ENCODE measurements at places on chromosomes 12 and 14.

GRCh38 chr14:55212634-55213033, 21.2 kb upstream of the DLGAP5 start:
- no peak for DNase-seq

GRCh38 chr12:91857813-91858542, 287.7 kb downstream of the BTG1 start:
- no peak for DNase-seq

DNA sequence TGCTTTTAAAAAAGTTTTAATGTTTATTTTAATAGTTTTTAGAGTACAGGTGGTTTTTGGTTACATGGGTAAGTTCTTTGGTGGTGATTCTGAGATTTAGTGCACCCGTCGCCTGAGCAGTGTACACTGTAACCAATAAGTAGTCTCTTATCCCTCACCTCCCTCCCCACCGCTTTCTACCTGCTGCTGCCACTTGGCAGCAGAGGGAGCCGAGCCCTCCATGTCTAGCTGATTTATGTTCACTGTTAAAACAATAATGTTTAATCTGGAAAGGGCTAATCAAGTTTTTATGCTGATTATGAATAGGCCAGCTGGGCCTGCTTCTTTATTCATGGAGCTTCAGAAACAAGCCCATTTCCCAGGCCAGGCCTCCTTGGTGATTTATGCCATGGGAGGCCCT, 73.1 kb downstream of the ADCK1 start:
- no peak for DNase-seq

DNA sequence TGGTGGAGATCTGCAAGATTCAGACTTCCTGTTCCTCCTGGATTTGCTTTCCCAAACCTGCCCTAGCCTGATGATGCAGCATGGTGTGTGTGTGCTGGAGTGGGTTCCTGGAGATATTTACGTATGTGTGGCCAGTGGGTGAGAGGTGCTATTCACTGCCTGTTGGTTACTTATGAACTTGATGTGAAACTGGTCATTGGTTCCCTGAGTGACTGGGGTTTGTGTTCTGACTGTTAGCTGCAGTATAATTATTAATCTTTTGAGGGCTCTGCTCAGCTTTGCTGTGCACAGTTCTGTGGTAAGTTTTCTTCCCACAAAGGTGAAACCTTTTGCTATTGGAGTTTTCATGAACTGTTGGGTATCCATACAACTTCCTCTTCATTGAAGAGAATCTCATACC, 541.8 kb upstream of the FBXO33 start:
- DNase-seq: no peak

GRCh38 chr14:64685371-64686281, 18.6 kb upstream of the PLEKHG3 start:
- DNase-seq: no peak

- no peak for DNase-seq
Measured at GRCh38 chr12:98939350-98939749, 294.3 kb downstream of the APAF1 start.

- DNase-seq: no peak
Measured at GRCh38 chr12:77830583-77831351, at the start of gene NAV3. TSS of gene NAV3 (plus strand) at chr12:77830894. CDS start at chr12:77831462, 568 bp downstream.

DNA sequence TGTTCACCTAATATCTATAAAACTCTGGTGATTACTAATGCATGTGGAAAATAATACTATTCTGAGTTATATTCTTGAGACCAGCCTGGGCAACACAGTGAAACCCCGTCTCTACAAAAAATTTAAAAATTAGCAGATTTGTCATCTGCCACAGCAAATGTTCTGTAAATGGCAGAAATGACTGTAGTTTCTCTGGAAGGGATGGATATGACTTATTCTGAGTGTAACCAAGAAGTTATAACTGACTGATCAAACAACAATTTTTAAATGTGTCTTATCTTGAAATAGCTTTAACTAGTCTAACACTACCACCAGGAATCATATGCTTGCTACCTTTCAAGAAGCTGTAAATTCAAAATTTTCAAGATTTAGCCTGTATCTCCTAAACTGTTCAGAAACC, 88.7 kb downstream of the PLBD1 start:
- DNase-seq: no peak

- DNase-seq: no peak
Measured at GRCh38 chr12:22248571-22249115, 85.9 kb downstream of the ST8SIA1 start.

DNA sequence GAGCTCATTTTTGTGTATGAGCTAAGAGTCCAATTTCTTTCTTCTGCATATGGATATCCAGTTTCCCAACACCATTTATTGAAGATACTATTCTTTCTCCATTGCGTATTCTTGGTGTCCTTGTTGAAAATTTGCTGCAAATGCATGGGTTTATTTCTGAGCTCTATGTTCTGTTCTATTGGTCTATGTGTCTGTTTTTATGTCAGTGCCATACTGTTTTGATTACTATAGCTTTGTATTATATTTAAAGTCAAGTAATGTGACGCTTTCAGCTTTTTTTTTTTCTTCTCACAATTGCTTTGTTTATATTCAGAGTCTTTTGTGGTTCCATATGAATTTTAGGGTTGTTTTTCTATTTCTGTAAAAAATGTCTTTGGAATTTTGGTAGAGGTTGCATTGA, 247.1 kb upstream of the TBX3 start:
- no peak for DNase-seq

DNA sequence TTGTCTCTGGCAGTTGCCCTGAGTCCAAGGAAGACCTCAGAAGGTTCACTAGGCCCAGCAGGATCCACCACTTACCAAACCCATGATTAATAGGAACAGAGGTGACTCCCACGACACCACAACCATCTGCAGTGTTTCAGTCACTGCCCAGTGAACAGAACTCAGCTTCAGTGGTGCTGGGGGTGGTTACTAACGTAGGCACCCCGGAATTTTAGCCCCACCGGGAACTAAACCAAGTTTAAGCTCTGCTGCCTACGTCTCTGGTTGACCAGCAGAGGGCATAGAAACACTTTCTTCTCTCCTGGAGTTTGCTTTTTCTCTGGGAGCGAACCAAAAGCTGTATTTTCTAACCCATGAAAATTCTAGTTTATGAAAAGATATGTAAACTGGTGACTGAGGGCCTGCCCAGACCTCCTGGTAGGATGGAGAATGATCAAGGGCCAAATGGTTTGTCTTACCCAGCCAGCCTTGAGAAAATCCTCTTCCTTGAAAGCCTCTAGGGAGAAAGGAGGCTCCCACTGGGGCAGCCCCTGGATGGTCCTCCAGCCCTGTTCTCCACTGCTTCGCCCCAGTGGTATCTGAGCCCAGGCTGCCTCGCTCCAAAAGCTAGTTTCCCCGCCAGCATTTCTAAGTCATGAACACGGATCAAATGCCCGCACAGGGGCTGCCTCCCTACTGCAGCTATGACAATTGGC, 379.8 kb downstream of the DPF3 start:
- peak; percentile 21 for DNase-seq

- no peak for DNase-seq
Measured at GRCh38 chr12:27437839-27438238, 8.7 kb upstream of the SMCO2 start.

DNA sequence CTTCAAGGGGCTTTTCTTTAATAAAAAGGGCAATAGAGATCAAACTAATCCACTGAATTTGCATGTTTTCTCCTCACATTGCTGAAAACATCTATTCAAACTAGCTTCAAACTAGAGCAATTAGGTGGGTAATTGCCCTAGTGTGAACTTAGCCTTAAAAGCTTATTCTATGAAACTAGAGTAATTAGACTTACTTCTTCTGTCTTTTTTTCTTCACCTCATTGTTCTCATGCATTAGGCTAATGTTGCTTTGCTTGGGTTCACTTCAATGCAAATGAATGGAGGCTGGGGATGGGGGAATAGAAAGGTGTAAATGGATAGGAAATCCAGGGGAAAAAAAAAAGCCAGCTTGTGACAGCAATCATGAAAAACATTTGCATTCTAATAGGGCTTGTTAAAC, 414.8 kb upstream of the LMO3 start:
- no peak for DNase-seq

GRCh38 chr12:81797100-81797499, 38.0 kb upstream of the PPFIA2 start:
- DNase-seq: peak; percentile 5

DNA sequence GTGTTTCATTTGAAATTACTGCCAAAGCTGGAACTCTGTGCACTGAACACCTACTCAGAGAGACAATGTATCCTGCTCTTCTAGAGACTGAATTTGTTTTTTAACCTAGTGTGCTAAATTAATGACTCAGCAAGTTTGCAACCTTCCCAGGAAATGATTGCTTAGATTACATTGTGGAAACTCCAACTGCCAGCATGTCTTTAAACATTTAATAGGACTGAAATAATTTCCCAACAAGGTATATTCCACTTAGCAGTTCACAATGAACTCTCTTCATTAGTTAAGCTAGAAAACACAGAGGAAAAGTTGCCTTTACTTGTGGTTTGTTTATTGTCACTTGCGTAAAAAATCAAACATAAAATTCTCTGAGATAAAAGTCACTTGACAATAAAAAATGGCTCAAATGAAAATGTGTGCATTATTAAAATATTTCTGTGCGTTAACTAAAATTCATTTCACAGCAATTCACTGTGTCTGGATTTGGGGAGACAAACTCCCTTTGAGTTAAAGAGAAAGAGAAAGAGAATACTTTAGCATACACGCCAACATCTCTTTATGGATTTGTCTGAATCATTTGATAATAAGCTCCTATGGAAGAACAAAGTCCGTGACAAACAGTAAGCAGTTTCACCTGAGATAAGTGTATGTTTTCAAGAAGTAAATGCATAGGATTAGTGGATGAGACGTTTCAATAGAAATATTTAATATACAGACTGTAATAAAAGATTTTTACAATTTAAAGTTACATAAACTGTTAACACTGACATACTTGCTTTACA, 284.0 kb downstream of the PRKD1 start:
- no peak for DNase-seq

All from CD4-positive, alpha-beta T cell treated with Interleukin-12 subunit alpha and Interleukin-12 subunit beta, for 1 hour (primary cell).